T-helper 2 cell treated with Interferon-gamma antibody and Interleukin-4, amounts not matched to agents 5 μg/mL and 100 μg/mL, for 36 hours (primary cell): ENCODE measurements at places on chromosomes 5 and 9.

DNA sequence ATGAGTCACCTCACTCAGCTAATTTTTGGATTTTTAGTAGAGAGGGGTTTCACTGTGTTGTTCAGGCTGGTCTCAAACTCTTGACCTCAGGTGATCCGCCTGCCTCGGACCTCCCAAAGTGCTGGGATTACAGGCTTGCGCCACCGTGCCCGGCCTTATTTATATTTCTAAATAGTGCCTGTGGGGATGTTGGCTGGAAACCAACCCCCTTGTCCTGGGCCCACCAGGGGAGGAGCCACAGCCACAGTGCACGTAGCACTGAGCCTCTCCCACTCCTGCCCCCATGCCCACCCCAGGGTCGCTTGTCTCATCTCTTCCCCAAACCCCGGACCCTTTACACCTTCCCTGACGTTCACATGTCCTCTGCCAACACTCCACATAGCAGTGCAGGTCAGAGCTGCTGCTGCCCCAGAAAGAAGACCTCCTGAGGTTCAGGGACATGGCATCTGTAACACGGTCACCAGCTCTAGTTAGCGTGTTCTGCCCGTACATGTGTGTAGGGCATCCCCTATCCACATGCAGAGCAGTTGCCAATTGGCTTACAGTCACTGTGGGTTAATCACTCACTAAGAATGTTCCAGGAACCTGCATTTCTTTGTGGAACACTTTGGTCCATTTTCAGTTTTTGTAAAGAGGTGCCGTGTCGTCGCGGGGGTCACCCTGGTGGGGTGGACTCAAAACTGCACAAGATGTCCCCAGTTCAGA, 10.2 kb upstream of the MRPS2 start:
- no peaks in the 10 kb centered on the region for H3K4me1 ChIP-seq
- no peak for DNase-seq
- H3K27ac ChIP-seq = no peak overlapping the region
- H3K4me3 ChIP-seq = no peak overlapping the region

DNA sequence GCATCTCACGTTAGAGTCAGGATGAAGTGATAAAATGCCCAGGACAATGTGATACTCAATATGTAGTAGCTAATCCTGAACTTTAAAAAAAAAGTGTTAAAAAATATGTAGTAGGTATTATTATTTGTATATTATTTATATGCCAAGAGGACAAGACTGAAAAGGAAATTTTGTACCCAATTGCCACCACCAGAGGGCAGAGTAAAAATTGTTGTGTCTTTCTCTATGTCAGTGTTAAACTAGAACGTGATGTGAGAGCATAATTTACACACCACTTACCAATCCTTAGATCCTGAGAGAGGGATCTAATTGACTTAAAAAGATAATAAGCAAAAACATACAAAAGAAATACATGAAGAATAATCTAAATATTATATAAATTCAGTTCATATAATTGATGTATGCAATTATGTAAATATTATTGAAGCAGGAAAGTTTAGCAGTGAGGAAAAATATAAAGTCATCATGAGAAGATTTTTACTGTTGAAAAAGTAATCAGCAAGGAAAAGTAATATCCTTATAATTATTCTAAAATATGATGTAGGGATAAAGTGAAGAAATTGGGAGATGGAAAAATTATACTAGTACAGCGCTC, 288.9 kb downstream of the RAB3C start:
- no peaks in the 10 kb centered on the region for H3K4me1 ChIP-seq
- DNase-seq = no peak
- H3K36me3 ChIP-seq = no peaks in the 10 kb centered on the region
- H3K27me3 ChIP-seq = peaks cover 29% of the 10 kb centered on the region

- DNase-seq = no peak
- H3K27ac ChIP-seq = no peak overlapping the region
- H3K36me3 ChIP-seq = peaks cover 2% of the 10 kb centered on the region
- H3K4me3 ChIP-seq = no peak overlapping the region
- no peaks in the 10 kb centered on the region for H3K4me1 ChIP-seq
Measured at GRCh38 chr9:97067490-97067889, 28.5 kb upstream of the CTSV start.

GRCh38 chr9:89364666-89365531, 46.6 kb downstream of the SECISBP2 start:
- no peak overlapping the region for H3K4me3 ChIP-seq
- peaks cover 15% of the 10 kb centered on the region for H3K4me1 ChIP-seq
- peaks cover 30% of the 10 kb centered on the region for H3K36me3 ChIP-seq

GRCh38 chr9:89935801-89936200, 331.0 kb downstream of the GADD45G start:
- H3K27me3 ChIP-seq = peaks cover 15% of the 10 kb centered on the region
- no peak overlapping the region for H3K4me3 ChIP-seq
- DNase-seq = no peak
- H3K36me3 ChIP-seq = no peaks in the 10 kb centered on the region

DNA sequence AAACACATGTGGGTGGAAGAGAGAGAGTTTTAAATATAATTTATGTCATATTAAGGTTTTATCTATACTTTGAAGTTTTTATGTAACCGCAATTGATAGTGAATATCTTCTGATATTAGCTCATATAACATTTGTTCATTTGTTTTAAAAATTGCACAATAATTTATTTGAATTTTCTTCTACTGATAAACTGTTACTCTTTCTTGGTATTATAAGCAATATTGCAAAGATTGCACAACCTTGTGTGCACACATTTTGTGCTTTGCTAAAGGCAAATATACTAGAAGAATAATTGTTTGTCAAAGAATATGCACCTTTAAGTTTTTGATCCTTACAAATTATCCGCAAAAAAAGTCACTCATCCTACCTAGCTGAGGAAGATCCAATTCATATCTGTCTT, 275.7 kb downstream of the TLR4 start:
- H3K4me3 ChIP-seq = no peak overlapping the region
- no peak overlapping the region for H3K27ac ChIP-seq
- H3K27me3 ChIP-seq = no peaks in the 10 kb centered on the region
- H3K4me1 ChIP-seq = no peaks in the 10 kb centered on the region

GRCh38 chr9:102569436-102569835, 425.7 kb upstream of the CYLC2 start:
- no peak overlapping the region for H3K27ac ChIP-seq
- H3K4me3 ChIP-seq = no peak overlapping the region
- no peaks in the 10 kb centered on the region for H3K27me3 ChIP-seq
- H3K4me1 ChIP-seq = no peaks in the 10 kb centered on the region

- peaks cover 29% of the 10 kb centered on the region for H3K4me1 ChIP-seq
- no peak for DNase-seq
- H3K27ac ChIP-seq = no peak overlapping the region
- H3K27me3 ChIP-seq = no peaks in the 10 kb centered on the region
- H3K4me3 ChIP-seq = no peak overlapping the region
Measured at GRCh38 chr9:93129286-93129685, 4.8 kb downstream of the NINJ1 start.

DNA sequence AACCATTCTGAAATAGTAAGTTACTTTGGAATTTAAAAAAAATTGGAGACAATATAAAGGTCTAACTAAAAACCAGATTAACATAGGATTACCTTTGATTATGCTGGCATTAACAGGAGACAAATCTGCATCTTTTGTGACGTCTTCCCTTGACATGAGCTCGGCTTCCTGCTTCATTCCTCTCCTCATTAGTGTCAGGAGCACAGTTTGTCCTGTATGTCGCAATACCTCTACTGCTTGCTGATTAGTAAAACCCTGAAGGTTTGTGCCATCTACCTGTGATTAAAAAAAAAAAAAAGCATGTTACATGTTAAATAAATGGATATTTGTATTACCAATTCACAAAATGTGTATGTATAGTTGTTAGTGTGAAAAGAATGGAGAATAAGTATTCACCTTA, 73.7 kb downstream of the MPDZ start:
- DNase-seq = no peak
- H3K27ac ChIP-seq = no peak overlapping the region
- no peak overlapping the region for H3K4me3 ChIP-seq
- H3K4me1 ChIP-seq = no peaks in the 10 kb centered on the region
- H3K27me3 ChIP-seq = no peaks in the 10 kb centered on the region

- no peak overlapping the region for H3K27ac ChIP-seq
- H3K4me1 ChIP-seq = peaks cover 8% of the 10 kb centered on the region
- peaks cover 65% of the 10 kb centered on the region for H3K27me3 ChIP-seq
- DNase-seq = no peak
Measured at GRCh38 chr5:79023348-79023747, 38.2 kb upstream of the ARSB start.

- H3K4me1 ChIP-seq = no peaks in the 10 kb centered on the region
- H3K36me3 ChIP-seq = no peaks in the 10 kb centered on the region
- no peaks in the 10 kb centered on the region for H3K27me3 ChIP-seq
- H3K27ac ChIP-seq = no peak overlapping the region
Measured at GRCh38 chr5:33261305-33261704, 179.5 kb upstream of the TARS1 start.

- H3K4me3 ChIP-seq = no peak overlapping the region
- no peaks in the 10 kb centered on the region for H3K27me3 ChIP-seq
- DNase-seq = no peak
- no peak overlapping the region for H3K27ac ChIP-seq
- peaks cover 8% of the 10 kb centered on the region for H3K36me3 ChIP-seq
Measured at GRCh38 chr9:3516667-3517330, 9.0 kb downstream of the RFX3 start.

- H3K4me1 ChIP-seq = peaks cover 5% of the 10 kb centered on the region
- H3K27ac ChIP-seq = no peak overlapping the region
- no peaks in the 10 kb centered on the region for H3K36me3 ChIP-seq
- no peak for DNase-seq
Measured at GRCh38 chr9:14277761-14278160, 36.2 kb downstream of the NFIB start.

GRCh38 chr5:13648822-13649221, 295.7 kb downstream of the DNAH5 start:
- H3K36me3 ChIP-seq = no peaks in the 10 kb centered on the region
- no peak overlapping the region for H3K4me3 ChIP-seq
- H3K4me1 ChIP-seq = no peaks in the 10 kb centered on the region
- no peaks in the 10 kb centered on the region for H3K27me3 ChIP-seq

DNA sequence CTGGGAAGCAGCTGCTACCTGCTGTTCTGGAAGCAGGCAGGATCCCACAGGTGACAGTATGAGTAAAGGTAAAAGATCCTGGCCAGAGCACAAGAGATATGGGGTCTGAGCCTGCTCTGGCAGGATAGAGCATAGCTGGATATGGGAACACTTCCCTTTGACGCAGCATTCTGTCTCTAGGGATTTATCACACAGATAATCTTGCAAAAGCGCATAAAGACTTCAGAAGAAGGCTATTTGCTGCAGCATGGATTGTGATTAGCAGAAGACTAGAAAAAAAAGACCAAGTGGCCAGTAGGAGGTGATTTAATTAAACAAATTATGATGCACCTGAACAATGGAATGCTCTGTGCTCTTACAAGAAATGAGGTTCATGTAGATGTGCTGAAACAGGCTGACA, 52.4 kb upstream of the PWWP2A start:
- no peak overlapping the region for H3K4me3 ChIP-seq
- no peaks in the 10 kb centered on the region for H3K27me3 ChIP-seq

DNA sequence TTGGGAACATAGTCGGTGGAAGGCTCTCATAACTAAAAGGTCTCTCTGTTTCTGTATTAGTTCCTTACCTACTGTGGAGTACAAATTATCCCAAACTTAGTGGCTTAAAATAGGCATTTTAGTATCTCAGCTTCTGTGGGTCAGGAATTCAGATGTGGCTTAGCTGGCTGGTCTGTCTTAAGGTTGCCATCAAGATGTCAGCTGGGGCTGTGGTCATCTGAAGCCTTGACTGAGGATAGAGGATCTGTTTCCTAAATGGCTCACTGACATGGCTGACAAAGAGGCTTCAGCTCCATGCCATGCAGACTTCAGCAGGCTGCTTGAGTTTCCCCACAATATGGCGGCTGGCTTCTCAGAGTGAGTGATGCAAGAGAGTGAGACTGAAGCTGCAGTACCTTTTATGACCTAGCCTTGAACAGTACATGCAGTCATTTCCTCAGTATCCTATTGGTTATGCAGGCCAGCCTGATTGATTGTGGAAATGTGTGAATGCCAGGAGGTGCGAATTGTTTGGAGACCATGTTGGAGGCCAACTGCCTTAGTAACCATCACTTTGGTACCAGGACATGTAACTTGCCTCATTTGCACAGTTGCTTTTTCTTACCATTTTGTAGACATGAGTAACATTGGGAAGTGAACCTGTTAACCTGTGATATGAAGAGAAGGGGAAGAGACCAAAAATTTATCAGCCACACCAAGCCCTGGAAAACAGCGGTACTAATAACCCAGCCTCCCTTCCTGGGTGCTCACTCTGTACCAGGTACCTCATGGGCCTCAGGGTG, 152.8 kb upstream of the IER5L start:
- H3K27me3 ChIP-seq = no peaks in the 10 kb centered on the region
- DNase-seq = no peak
- no peaks in the 10 kb centered on the region for H3K36me3 ChIP-seq
- H3K4me1 ChIP-seq = peaks cover 18% of the 10 kb centered on the region

- H3K4me3 ChIP-seq = no peak overlapping the region
- no peak overlapping the region for H3K27ac ChIP-seq
- H3K4me1 ChIP-seq = no peaks in the 10 kb centered on the region
- peaks cover 3% of the 10 kb centered on the region for H3K27me3 ChIP-seq
- no peak for DNase-seq
Measured at GRCh38 chr9:15711931-15712330, 159.1 kb downstream of the CCDC171 start.

GRCh38 chr5:59126708-59127573, 544.1 kb downstream of the RAB3C start:
- H3K27ac ChIP-seq = no peak overlapping the region
- no peaks in the 10 kb centered on the region for H3K36me3 ChIP-seq
- H3K4me3 ChIP-seq = no peak overlapping the region

- no peaks in the 10 kb centered on the region for H3K27me3 ChIP-seq
- peaks cover 50% of the 10 kb centered on the region for H3K36me3 ChIP-seq
- DNase-seq = no peak
- no peak overlapping the region for H3K27ac ChIP-seq
Measured at GRCh38 chr5:134606726-134607125, 25.9 kb downstream of the SAR1B start.

- peaks cover 4% of the 10 kb centered on the region for H3K27me3 ChIP-seq
- no peak overlapping the region for H3K4me3 ChIP-seq
- H3K36me3 ChIP-seq = no peaks in the 10 kb centered on the region
Measured at GRCh38 chr5:37771731-37772130, 68.1 kb downstream of the GDNF start.

- DNase-seq = no peak
- H3K27me3 ChIP-seq = peaks cover 9% of the 10 kb centered on the region
- no peak overlapping the region for H3K27ac ChIP-seq
- H3K4me3 ChIP-seq = no peak overlapping the region
- H3K4me1 ChIP-seq = peaks cover 4% of the 10 kb centered on the region
Measured at GRCh38 chr9:19397845-19398244, 11.0 kb upstream of the ACER2 start.

GRCh38 chr9:4861736-4862451, 69.2 kb downstream of the RCL1 start:
- peaks cover 44% of the 10 kb centered on the region for H3K4me1 ChIP-seq
- peaks cover 59% of the 10 kb centered on the region for H3K36me3 ChIP-seq
- no peak overlapping the region for H3K4me3 ChIP-seq
- no peak overlapping the region for H3K27ac ChIP-seq
- no peaks in the 10 kb centered on the region for H3K27me3 ChIP-seq
- no peak for DNase-seq

- no peak for DNase-seq
- H3K27me3 ChIP-seq = no peaks in the 10 kb centered on the region
Measured at GRCh38 chr5:15338546-15338945, 161.4 kb upstream of the FBXL7 start.
